ENCODE measurements at places on chromosomes 2 and 18.

DNA sequence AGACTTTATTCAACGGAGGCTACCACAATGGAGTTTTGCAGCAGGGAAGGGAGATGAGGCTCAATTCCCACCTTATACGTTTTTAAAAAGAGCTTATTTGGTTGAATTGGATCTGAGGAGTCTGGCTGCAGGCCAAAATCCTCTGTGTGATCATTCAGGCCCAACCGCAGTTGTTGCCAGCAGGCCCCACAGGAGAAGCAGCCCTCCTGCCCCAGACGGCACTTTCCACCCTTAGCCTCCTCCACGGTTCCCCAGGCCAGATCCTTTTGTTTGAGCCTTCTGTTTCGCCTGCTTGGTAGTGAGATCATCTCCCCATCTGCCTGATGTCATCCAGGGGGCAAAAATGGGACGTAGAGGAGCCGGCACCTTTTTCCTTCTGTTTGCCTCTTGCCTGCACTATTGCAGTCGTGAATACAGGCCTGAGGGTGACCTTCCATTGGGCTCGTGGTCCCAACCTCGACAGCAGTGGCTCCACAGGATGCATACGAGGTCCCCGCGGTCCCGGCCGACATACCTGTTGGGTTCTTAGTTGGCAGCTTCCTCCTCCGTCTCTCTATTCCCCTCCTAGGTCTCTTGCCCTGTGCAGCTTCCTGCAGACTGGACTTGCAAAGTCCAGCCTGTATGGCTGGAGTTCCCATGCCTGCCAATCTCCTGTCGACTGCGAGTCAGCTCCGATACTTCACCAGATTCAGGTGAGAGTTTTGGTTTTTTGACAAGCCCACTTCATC is 9.3 kb upstream of the GPR35 start:
- no peak for DNase-seq

GRCh38 chr2:168424112-168424951 is 31.7 kb upstream of the CERS6 start:
- DNase-seq, result no peak

DNA sequence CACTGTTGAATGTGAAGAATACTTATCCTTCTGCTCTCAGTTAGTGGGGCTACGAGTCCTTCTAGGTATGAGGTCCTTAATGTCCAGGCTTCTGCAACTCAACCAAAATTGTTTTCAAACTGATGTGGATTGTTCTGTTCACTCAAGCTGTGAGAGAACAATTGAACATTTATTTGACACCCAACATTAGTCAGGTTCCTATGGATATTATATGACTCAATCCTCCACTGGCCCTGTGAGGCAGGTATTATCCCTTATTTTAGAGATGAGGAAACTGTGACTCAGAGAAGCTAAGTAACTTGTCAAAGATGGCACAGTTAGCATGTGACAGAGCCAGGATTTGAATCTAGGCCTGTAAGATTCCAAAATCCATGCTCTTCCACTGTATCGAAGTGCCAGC is 1.2 kb upstream of the LYG2 start:
- no peak for DNase-seq

GRCh38 chr18:33761363-33761762 is 183.3 kb downstream of the ASXL3 start:
- DNase-seq, result no peak

- DNase-seq, result no peak
These were observed 3.1 kb downstream of the PAIP2B start for GRCh38 chr2:71223767-71224333.

- DNase-seq, result no peak
These were observed 23.6 kb downstream of the WDSUB1 start for GRCh38 chr2:159262904-159263303.

GRCh38 chr2:170248574-170249393 is 70.8 kb downstream of the MYO3B start:
- DNase-seq, result no peak

- DNase-seq, result no peak
These were observed 25.0 kb upstream of the RNF152 start for GRCh38 chr18:61917818-61918217.

DNA sequence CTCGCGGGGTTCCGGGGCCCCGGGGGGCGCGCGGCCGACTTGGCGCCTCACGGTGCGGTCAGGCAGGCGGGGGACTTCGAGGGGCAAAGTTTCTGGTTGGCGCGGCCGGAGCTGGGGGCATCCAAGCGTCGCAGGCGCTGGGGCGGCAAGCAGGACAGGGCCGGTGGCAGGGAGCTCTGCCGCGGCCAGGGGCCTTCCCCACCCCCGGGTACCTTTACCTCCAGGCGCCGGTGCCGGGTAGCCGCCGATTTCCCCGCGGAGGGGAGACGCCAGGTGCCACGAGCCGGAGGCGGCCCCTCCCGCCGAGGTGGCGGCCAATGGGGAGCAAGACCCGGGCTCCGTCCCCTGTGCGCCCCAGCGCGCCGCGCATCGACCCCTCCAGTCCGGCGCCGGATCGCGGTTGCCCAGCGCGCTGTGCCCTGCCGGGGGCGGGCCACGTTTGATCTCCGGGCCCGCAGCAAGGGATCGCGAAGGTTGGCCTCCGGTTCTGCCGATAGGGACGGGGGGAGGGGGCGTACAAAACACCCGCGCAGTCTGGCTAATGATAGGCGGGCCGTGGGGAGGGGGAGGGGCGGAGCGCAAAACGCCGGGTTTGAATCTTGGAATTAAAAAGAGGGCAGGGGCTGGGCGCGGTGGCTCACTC is at the start of gene ST8SIA5:
Gene ST8SIA5 (minus strand): TSS at position 495 of the 643 bp plus-strand sequence. CDS start 545 bp downstream, outside the sequence.
- DNase-seq, result no peak

DNA sequence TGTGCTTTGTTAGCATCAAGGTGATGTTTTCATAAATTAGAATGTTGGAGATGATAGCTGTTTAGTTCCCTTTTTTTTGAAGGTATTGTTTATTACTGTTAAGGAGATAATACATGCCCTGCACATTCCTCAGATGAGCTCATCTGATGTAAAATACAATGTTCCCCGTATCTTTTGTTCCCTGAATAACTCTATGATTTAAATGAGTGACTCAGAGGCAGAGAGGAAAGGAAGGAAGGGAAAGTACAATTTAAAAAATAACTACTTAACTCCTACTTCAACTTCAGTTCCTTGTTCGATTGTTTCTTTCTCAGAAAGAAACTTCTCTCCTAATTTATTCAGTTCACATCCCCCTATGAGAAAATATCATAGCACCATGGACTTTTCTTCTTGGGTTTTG is 208.7 kb downstream of the KCNE4 start:
- DNase-seq, result no peak

- no peak for DNase-seq
These were observed 9.5 kb upstream of the KDSR start for GRCh38 chr18:63376538-63376937.

GRCh38 chr2:149442346-149442745 is 112.0 kb downstream of the LYPD6 start:
- no peak for DNase-seq

DNA sequence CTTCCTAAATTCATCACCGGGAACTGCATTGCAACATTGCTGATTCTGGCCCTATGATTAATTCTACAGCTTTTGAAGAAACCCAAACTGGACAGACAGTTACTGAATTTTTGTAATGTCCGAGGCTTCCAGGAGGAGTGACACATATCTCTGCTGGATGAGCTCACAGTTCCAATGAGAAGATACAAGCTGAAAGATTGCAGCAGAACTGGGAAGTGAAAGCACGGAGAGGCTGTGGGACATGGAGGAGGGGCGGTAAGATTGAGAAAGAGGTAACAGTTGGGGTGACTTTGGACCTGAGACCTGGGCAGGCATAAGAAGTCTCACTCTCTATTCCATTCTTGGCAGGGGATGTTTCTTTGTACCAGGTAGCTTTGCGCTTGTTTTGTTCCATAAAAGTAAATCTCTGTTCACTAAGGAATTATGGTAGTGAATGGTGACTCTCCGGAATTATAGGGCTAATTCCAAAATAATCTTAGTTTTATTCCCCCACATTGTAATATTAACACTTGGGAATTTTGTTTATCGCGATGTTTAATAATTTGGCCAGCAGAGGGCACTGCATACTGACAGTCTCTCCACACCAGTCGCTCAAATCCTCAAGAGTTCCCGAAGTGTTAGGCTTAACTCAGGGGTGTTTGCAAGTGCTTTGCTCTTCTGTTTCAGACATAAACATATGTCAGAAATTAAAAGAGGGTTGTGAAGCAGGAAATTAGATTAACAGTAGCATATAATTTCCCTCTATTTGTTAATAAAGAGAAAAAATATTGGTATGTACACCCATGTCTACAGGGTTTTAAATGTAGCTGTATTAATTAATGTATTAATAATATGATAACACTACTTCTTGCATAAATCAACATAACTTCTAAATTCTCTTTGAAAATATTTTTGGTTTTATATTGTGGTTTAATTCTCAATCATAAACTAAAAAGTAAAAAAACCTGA is 201.4 kb downstream of the SOCS6 start:
- DNase-seq, result peak; percentile 15

DNA sequence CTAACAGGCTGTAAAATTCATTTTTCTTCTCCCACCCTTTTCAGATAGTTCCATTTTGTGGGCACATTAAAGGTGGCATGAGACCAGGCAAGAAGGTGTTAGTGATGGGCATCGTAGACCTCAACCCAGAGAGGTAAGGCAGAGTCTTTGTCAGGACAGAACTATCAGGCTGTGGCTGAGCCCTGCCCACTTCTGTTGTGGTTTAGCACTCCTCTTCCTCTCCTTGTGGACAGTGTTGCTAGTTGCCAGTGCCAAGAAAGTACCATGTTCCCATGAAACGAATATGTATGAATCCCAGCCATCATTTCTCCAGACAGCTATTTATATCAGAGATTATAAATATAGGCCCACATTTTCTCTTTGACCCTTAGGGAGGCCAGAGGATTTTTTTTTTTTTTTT is 1.6 kb downstream of the LGALSL start:
- no peak for DNase-seq

DNA sequence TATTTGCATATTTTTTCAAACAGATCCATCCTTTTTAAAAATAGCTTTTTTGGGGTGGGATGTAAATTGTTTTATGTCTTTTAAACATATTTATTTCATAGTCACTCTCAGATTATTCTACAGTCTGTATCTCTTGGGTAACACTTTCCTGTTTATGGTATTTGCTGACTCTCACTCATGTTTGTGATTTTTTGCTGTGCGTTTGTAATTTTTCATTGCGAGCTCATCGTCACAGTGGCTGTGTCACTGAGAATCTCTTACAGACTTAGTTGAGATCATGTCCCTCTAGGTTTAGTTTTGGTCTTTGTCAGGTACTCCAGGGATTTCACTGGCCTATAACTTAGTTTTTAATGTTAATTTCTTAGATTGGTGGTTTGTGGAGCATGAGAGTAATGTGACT is 73.5 kb upstream of the HS6ST1 start:
- DNase-seq, result no peak

GRCh38 chr2:206361407-206362045 is 81.8 kb upstream of the ADAM23 start:
- DNase-seq, result no peak

GRCh38 chr2:49286045-49286444 is 131.7 kb upstream of the FSHR start:
- no peak for DNase-seq

- DNase-seq, result no peak
These were observed 27.8 kb downstream of the HADHA start for GRCh38 chr2:26216587-26216986.

GRCh38 chr2:176072951-176073904 is 10.5 kb downstream of the EVX2 start:
- DNase-seq, result no peak

DNA sequence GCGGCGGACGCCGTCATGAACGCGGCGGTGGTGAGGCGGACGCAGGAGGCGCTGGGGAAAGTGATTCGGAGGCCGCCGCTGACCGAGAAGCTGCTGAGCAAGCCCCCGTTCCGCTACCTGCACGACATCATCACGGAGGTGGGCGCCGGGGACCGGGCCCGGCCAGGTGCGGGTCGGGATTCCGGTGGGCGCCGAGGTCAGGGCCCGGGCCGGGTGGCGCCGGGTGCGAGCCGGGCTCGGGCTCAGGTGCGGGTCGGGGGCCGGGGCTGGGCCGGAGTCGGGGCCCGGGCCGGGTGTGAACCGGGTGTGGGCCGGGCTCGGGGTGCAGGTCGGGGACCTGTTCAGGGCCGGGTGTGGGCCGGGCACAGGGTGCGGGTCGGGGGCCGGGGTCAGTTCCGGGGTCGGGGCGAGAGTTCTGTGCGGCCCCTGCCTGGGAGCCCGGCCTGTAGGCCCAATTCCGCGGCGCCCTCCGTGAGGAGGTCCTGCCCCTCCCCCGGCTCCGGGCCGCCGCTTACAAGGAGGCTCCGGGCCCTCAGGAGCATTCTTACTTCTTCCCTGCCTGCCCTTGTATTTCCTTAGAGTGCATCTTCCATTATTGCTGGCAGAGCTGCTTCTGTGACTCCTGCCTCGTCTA is 447 bp downstream of the TRAF3IP1 start:
- DNase-seq, result no peak

DNA sequence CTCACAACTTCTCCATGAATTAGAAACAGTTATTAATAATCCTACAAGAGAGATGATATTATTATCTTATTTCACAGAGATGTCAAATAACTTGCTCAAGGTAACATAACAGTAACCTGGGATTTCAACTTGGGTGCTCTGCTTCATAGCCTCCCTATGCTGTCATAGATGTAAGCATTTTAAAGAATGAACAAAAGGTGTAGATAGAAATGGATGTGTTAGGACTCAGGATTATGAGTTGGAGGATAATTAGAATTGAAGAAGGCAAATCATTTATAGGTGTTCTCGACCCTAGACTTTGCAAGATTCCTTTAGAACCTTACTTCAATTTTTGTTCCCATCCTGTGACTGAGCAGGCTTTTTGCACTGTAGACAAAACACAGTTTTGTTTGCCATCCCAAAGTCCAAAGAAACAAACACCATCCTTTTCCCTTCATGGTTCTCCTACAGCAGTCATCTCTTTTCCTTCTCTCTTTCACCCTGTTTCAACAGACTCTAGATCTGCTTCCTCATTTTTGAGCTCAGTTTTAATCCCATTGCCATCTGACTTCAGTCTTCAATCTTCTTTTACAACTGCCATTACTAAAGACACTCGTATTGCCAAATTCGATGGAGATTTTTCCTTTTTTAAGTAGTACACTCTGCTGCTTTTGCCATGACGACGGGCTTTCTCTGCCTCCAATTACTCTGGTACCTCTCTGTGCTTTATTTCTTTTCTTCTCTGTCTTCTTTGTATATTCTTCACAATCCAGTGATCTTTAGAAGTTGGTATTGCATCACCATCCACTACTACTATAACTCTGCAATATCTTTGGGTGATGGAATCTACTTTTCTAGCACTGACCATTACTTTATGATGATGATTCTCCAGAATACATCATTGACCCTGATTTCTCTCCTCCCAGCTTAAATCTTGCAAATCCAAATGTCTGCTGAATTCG is 4.5 kb downstream of the HNMT start:
- DNase-seq, result no peak

DNA sequence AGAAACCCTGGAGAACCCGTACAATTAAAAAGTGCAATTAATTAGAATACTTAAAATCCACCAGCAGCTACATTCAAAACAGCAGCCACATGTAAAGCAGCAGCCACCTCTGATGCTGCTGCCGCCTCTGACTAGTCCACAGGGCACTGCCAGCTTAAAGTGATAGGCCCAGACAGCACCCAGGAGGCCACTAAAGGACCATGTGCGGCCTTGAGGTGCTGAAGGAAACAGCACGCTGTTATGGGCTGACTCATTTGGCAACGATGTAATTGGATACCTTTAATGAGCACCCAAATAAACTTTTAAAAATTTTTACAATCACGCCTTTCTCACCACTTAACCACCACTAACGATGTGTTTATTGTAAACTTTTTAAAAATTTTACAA is 209.3 kb upstream of the NCKAP5 start:
- no peak for DNase-seq
